BJ (cell line): ENCODE measurements at places on chromosomes 16 and 17.
A peak's percentile ranks its signal among the peaks of the same experiment; 100 is the strongest.

DNA sequence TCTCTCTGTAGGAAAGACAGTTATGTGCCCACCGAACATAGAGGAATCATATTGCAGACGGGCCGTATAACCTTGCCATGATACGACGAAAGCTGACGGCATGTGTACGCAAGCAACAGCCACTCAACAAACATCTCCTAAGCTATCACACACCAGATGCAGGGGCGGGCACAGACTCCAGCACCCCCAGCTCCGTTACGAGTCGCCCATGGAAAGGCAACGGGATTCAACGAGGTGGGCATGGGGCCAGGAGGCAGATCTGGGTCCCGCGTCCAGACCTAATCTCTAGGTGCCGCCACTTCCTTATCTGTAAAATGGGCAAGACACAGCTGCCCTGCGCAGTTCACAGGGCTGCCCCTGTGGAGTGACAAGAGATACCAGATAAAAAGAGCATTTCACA, 35.6 kb downstream of the ABR start:
- no peak for DNase-seq

DNA sequence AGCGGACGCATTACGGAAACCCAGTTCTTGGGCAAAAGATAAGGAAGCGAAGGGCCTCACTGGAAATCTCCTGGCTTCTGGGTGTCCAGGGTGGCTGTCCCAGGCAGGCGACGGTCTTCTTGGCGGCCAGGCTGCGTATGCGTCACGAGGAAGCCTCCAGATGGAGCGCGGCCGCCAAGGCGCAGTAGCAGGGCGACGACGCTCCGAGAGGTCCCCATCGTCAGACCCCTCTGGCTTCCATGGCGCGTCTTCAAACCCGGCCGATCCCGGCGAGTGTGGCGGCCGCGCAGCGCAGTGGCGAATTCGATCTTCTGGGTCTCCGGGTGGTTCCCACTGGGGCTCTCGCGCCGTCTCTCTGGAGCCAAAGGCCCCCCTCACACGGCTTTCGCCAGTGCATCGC, 13.8 kb upstream of the ANKRD40CL start:
- no peak for DNase-seq

DNA sequence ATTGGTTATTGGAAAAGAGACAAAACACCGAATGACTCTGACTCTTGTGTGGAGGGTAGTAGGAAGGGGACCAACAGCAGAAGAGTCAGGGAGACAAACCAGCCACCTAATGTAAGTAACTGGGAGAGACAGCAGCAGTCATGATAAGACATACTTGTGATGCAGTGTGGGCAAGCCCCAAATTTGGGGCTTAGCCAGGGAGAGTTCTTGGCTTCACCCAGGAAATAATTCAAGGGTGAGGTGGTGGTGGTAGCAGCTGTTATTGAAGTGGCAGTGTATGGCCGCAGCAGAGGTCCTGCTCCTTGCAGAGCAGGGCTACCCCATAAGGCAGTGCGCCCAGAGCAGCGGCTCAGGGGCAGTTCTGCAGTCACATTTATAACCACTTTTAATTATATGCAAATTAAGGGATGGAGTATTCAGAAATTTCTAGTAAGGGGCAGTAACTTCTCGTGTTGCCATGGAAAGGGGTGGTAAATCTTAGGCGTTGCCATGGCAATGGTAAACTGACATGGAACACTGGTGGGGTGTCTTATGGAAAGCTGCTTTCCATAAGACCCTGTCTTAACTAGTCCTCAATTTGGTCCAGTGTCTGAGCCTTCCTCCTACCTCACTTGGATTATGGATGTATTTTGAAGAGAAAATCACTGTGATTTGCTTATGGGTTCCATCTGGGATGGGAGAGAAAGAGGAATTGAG, 317.1 kb downstream of the PHKB start:
- no peak for DNase-seq

GRCh38 chr16:71927787-71928186, 32.5 kb downstream of the IST1 start:
- no peak for DNase-seq

DNA sequence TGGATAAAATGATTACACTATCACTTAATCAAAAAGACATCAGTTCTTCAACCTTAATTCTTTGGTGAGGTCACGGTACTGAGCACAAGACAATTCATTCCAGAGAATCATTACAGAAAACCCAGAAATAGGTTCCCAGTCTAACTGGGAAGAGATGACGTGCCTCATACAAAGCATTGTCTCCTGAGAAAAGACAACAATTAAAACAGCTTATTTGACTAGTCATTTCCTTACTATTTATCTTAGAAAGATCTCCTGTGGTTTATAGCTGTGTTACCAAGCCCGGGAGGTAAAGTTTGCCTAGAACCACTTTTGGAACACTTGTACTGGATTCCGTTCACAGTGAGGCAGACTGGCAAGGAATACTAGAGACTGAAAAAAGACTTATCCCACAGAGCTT, 5.1 kb downstream of the PHF12 start:
- peak; percentile 59 for DNase-seq

- DNase-seq, result no peak
Observed at GRCh38 chr16:5681966-5682365, 584.4 kb upstream of the EEF2KMT start.

GRCh38 chr17:65154770-65155589, 17.8 kb downstream of the RGS9 start:
- no peak for DNase-seq

DNA sequence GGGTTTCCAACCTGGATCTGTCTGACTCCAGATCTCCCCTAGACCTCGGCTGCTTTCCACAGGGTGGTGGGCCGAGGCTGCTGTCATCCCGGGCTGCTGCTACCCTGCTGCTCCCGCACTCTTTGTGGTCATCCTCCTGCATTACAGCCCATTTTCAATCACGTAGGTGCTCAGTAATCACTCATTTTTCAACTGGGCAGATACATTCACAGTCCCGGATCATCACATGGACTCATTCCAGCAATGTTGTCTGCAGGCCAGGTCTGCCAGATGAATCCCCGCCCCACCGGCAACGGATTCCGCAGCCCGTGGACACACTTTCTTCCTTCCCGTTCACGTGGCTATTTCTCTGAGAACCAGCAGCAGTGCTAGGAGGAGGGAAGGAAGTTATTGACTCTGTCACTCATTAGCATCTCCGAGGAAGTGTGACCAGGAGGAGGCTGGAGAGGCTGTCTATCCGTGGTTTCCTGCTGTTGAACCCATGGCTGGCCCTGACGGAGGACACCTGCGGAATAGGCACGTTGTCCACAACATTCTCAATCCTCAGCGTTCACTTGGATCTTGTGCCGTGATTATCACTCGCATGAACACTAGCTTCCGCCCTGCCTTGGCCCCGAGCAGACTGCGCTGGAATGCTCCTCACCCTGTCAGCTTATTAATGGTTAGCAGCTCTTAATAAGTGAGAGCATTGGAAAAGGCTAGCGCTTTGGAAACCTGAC, 14.7 kb upstream of the ZCCHC14 start:
- DNase-seq, result no peak

DNA sequence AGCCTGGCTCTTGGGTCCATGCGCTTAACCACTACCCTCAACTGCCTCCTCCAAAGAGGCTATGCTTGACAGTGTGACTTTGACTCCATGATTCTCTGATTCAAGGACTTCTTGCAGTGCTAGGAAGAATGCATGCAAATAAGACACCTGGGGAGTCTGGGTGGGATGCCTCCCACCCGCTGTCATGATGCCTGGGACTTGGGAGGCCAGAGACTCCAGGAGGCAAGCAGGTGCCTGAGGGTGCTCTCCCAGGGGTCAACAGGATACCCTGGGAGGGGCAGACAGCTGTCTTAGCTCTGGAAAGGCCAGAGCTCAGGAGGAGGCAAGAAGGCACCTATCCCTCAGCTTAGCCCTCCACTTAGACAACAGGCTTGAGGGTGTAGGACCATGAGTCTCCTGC, 38.4 kb downstream of the SRCIN1 start:
- DNase-seq, result no peak

DNA sequence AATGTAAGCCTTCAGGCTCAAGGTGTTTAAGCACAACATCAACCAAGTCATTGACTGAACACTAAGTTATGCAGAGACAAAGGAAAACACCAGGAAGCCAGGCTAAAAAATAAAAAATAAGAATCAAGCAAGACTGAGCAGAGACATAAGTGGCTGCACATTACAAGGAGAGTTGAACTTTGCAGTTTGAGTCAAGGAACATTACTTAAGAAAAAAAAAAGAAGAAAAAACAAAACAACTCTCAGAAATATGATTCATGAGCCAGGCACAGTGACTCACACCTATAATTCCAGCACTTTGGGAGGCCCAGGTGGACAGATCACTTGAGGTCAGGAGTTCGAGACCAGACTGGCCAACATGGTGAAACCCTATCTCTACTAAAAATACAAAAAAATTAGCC, 168.1 kb downstream of the C16orf95 start:
- peak; percentile 19 for DNase-seq

DNA sequence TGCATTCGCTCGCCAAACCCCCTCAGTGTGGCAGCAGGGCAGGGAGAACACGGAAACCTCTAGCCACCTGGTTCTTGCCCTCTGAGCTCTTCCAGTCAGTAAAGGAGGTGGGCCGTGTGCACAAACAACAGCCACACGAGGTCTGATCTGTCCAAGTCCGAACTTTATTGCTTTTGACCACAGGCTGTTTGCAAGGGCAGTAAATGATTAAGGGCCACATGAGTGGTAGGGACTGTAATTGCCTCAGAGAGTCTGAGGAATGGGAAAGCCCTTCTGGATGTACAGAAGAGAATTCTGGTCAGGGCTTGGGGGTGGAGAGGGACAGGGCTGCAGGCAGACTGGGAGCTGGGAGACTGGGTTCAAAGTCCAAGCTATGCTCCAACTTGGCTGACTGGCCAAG, 75.7 kb upstream of the LHX1 start:
- no peak for DNase-seq

DNA sequence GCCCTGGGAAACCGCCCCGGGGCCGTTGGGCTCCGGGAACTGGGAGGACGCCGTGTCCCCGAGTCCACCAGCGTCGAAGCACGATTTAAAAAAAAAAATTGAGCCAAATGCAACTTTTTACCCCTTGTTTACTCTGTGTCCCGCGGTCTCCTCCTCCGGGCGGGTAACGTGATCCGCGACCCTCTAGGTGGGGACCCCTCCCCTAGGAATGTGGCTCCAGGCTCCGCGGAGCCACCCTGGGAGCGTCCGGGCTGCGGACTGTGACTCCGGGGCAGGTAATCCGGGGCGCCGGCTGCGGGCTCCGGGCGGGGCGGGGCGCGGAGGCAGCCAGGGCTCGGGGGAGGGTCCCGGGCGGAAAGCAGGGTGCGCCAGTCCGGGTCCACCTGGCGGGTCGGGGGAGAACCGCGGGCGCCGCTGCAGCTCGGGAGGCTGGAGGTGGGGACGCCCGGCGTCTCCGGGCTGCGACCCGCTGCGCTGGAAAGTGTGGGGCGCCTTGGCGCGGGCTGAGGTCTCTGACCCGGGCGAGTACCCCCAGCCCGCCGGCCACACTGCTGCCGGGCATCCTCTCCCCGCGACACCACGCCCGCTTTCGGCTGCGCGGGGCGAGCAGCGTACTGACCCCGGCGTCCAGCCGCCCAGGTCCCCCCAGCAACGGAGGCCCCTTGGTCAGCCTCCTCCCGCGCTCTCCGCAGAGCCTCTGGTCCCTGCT, 852 bp upstream of the HELZ start:
- no peak for DNase-seq

GRCh38 chr17:63827801-63828221, 348 bp upstream of the FTSJ3 start:
- no peak for DNase-seq

- no peak for DNase-seq
Observed at GRCh38 chr17:6420173-6420641, 14.7 kb downstream of the AIPL1 start.

DNA sequence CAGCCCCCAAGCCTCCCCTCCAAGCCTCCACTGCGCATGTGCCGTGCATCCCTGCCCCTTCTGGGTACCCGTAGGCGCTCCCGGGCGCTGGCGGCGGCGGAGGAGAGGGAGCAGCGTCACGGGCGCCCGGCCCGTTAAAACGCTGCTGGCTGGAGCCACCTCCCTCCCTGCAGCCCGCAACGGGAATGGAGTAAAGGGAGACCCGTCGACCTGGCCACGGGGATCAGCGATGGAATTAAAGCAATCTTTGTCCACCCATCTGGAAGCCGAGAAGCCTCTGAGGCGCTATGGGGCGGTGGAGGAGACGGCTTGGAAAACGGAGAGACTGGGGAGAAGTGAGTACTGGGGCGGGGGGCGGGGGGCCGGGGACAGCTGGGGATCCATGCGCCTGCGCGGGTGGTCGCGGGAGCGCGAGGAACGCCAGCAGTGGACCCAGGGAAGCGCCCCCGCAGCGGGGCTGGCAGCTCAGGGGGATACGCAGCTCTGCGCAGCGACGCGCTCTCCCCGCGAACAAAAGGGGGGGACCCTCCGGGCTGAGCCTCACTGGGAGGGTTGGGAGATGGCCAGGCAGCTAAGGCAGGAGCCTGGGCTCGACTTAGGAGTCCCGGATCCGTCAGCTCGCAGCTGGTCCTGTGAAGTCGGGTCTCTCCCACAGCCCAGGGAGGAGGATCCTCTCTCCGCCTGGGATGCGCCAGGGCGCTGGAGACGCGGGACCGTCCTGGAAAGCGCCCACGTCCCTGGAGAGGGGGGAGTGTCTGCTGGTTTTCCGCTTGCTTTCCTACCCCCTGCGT, at the start of gene BMERB1:
Gene BMERB1, plus strand, starts transcription at position 164 of the 791 bp plus-strand sequence. Its CDS starts 66 bp downstream, at position 230.
- no peak for DNase-seq

DNA sequence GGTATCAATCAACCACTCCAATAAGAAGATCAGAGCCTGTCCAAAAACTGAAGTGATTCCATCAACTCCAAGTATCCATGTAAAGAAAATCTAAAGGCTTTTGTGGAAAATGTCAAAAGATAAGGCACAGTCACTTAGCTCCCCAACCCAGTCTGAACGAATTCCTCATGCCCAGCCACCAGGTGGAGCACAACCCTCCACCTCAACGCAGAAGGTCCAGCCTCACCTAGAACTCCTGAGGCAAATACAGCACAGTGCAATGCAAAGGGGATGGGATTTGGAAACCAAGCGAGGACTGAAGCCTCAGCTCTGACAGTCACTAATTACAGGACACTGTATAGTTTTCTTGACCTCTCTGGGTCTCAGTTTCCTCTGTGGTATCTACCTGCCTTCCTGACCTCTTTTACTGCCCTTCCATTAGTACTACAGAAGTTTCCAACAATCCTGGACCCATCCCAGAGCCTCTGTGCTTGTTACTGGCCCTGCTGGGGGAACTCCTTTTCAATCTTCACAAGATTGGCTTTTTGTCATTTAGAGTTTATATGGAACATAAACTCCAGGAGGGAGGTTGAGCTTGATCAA, 2.0 kb downstream of the NCBP3 start:
- DNase-seq, result no peak

GRCh38 chr16:54136276-54136625, 150.3 kb downstream of the IRX3 start:
- no peak for DNase-seq

DNA sequence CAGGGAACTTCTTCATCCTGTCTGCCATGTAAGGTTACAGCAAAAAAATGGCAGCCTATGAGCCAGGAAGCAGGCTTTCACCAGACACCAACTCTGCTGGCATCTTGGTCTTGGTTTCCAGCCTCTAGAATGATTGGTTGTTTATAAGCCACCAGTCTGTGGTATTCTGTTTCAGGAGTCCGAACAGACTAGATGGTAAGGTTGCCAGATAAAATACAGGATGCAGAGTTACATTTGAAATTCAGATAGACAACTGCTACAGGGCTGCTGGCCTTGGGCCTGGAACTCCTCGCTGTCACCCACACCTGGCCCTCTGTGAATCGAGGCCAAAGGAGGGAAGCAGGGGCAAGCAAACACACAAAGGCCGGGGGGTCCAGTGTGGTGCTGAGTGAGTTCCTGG, 478.8 kb upstream of the CCL2 start:
- no peak for DNase-seq
